ENCODE measurements at places on chromosomes 4 and X. TPM values are rescaled to one million over a fixed set of nuclear protein-coding genes. Genes with fewer than 3 reads are reported as not detected.

Gene CHIC1
- 4.0 TPM for total RNA-seq

Gene GLRA3
- total RNA-seq: not detected

Gene GABRA4
- not detected for total RNA-seq

Gene GAGE12H
- total RNA-seq: not detected

Gene SCML2
- total RNA-seq: 2.0 TPM

Gene SPANXN4
- total RNA-seq: not detected

Gene P2RY8
- total RNA-seq: not detected

Gene DAPP1
- total RNA-seq: 18.3 TPM

Gene FAT1
- 109 TPM for total RNA-seq

Gene UGT2B11
- not detected for total RNA-seq

Gene STOX2
- 2.3 TPM for total RNA-seq

Gene PPP4R3C
- not detected for total RNA-seq

Gene HPGDS
- total RNA-seq: not detected

Gene GAGE12J
- total RNA-seq: not detected

DNA sequence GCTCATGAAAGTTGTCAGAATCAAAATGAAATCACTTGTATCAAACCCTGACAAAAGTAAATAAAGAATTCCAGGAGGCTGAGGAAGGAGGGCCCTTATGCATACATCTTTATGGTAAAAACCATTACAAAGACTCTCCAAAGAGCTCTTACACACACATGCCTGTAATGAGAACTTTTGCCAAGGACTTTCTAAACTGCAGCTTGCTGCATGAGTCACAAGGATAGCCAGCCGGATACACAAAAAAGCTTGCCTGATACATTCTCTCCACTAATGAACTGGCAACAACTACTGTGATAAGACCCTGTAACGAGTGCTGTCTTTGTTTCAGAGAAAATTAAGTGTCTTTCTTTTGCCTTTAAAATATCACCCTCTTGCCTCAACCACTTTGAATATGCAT lies 618.1 kb downstream of the PPP4R3C start:
- DNase-seq: no peak

- no peak for DNase-seq
These were observed 16.6 kb downstream of the BST1 start for GRCh38 chr4:15719506-15719905.

- no peak for DNase-seq
These were observed at the start of gene XPNPEP2 for GRCh38 chrX:129738466-129739308. XPNPEP2 (plus strand) TSS chrX:129738979; CDS start chrX:129739214, 235 bp downstream.

DNA sequence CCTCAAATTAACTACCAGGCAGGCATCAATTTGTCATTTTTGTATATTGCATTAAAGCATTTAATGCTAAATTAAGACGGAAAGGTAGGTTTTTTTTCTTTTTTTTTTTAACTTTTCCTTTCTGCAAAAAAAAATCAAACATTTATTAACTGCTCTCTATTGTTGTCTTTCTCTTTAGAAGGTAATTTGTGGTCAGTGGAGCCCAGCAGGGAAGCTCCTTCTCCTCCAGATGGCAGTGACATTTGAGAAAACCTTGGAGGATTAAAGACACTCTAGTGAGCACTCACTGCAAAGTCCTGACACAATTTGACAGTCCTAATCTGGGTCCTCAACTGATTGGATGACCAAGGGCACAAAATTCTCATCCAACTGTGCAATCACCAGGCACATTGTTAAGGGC lies 102.4 kb downstream of the SLIT2 start:
- no peak for DNase-seq

DNA sequence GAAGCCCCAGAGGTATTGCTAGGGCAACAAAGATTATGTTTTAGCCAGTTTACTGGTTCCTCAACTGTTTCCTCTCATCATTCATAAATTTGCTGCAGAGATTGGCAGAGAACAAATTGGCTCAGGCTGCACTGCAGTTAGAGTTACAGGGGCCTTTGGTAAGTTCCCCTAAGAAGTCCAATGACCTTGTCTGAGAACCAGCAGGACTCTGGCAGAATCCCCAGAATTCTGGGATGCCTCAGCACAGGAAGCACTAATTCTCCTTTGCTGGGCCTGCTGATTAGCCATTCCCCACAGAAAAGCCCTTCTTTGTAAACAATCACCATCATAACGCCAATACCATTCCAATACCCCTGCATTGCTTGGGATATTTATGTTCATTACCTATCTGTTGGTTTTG lies 151.3 kb downstream of the USP46 start:
- DNase-seq: no peak

- DNase-seq: no peak
These were observed 106.8 kb upstream of the PNPLA4 start for GRCh38 chrX:8034058-8034457.

DNA sequence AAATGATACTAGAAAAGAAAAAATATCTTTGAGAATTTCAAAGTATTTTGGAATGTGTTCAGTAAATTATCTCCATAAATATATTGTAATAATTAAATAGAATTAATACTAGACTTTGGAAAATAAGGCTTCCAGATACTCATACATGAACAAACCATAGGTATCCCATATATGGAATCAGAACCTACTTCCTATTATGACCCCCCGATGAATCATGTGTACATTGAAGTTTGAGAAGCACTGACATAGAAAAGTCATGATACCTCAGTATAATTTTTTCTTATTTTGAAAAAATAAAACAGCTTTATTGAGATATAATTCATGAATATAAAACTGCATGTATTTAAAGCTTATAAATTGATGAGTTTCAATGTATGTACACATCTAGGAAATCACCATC lies 27.2 kb upstream of the SMARCA5 start:
- no peak for DNase-seq

DNA sequence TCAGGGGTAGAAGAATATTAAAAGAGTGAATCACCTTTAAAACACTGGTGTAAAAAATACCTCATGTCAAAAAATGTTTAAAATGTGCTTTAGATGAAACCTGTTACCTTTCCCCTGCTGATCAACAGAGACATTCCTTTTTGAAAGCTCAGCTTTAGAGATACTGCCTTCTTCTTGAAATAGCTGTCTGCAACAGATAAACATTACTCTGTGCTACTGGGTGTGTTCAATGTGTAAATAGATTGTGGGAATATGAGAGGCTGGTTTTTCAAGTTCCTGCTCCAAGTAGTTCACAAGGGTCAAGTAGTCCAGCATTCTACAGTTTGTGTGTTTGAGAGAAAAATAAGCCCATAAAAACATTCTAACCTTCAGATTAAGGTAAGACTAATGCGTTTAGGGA lies at the start of gene SYTL5:
Gene SYTL5, plus strand, starts transcription at position 263 of the 400 bp plus-strand sequence. CDS start 27,337 bp downstream, outside the sequence.
- DNase-seq: no peak

DNA sequence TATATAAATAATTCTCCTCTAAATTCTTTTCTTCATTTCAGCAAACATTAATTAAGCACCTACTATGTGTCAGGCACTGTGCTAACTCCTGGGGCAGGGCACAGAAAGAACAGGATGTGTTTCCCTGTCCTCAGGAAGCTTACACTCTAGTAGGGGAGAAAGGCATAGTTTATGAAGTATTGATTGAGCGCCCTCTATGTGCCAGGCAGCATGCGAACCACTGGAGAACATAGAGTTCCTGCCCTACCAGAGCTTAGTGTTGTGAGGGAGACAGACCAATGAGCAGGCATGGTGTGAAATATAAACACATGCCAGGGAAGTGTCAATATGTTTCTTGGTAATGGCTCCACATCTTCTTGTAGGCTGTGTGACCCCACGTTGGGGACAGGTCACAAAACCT lies 3.7 kb downstream of the ADGRG4 start:
- no peak for DNase-seq

GRCh38 chr4:3257103-3257555 lies 8.2 kb downstream of the MSANTD1 start:
- no peak for DNase-seq

- DNase-seq: no peak
These were observed 8.9 kb upstream of the PCDH18 start for GRCh38 chr4:137541181-137541580.

DNA sequence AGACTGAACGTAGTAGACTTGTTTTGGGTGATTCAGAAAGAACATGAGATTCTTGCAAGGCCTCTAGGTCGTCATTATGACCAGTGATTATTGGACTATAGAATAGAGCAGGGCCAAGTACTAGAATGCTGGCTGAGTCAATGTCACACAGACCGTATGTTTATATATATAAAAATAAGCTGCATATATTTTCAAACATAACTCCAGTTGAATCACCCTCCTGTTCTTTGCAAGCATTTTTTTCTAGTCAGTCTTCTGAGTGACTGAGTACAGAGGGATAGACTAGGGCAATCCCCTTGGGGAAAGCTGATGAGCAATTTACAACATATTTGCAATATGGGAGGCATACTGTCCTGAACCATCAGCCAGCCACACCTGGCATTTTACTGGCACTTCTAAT lies 48.4 kb upstream of the PRPS1 start:
- DNase-seq: no peak

GRCh38 chr4:804804-805203 lies 21.1 kb downstream of the CPLX1 start:
- no peak for DNase-seq

GRCh38 chrX:42102586-42103282 lies 179.4 kb upstream of the CASK start:
- no peak for DNase-seq

- DNase-seq: no peak
These were observed 195.8 kb upstream of the RASGEF1B start for GRCh38 chr4:81667539-81667938.

DNA sequence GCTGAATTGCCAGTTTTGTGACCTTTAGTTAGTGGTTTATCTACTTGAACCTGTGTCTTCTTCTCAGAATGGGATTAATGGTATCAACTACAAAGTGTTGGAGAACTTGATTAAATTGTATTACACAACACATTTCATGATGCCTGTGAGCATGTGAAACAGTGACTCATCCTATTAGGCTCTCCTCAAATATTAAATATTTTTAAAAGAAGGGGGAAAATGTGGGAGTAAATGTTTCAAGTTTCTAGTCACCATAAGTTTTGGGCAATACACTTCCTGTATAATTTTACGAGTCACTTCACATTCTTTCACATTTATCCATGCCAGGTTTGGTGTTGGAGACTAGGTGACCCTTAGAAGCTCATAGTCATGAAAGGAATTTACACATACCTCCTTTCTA lies 147.0 kb downstream of the HS3ST1 start:
- DNase-seq: no peak

All from epithelial cell of proximal tubule (primary cell).